ENCODE measurements at places on chromosomes 7 and 10.

GRCh38 chr7:84017651-84018050, 176.9 kb downstream of the SEMA3A start:
- no peak for DNase-seq

DNA sequence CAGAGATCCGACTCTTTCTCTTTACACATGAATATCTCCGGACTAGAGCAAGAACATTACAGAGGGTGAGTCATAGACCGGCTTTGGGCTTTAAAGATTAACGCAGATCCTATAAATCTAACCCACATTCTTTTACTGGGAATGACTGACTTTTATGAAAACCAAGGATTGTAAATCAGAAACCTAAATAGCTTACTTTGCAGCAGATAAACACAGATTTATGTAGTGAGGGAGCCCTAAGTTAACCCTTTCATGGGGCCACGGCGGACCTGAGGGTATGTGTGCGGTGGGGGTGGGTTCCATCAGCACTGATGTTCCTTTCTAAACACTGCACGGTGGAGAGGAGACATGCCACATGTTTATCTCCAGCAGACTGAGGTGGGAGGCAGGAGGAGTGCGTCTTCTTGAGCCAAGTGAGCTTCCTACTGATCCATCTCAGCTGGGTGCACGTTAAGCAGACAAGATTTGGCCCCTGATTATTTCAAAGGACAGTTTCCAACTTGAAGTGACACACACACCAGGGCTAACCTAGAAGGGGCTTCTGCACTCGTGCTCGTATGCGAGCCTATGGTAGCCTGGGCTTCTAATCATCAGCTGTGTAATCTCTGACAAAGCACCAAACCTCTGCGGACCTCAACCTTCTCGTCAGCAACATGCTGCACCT, 127.6 kb downstream of the WDR11 start:
- DNase-seq = no peak

DNA sequence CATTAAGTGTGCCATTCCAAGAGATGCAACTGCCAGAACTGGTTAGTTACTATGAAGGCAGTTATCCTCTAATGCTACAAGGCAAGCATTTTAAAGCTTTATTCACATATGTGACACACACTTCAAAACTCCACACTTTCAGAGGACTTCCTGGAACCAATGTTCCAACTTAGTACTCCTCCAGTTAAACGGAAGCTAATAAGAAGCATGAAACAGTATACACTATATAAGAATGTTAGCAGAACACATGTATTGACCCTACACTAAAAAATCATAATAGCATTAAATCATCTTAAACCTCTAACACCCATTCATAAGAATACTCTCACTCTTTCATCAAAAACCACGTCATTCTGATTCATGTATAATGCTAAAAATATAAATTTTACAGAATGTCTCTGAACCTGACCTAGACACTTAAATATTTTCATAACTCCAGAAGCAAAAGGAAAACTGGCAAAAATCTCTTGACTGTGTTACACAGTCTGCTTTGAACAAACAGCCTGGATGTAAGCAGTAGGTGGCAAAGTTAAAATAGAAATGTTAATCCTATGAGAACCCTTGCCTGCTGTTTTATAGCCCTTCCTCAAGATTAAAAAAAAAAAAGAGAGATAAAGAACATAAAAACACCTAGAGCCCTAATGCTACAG, 135.0 kb downstream of the SEMA3C start:
- no peak for DNase-seq

GRCh38 chr7:83259064-83259463, 96.4 kb upstream of the PCLO start:
- no peak for DNase-seq
